ENCODE measurements at places on chromosomes 3 and 15.

GRCh38 chr3:156816091-156816793, 9.9 kb upstream of the LEKR1 start:
- no peak for DNase-seq

DNA sequence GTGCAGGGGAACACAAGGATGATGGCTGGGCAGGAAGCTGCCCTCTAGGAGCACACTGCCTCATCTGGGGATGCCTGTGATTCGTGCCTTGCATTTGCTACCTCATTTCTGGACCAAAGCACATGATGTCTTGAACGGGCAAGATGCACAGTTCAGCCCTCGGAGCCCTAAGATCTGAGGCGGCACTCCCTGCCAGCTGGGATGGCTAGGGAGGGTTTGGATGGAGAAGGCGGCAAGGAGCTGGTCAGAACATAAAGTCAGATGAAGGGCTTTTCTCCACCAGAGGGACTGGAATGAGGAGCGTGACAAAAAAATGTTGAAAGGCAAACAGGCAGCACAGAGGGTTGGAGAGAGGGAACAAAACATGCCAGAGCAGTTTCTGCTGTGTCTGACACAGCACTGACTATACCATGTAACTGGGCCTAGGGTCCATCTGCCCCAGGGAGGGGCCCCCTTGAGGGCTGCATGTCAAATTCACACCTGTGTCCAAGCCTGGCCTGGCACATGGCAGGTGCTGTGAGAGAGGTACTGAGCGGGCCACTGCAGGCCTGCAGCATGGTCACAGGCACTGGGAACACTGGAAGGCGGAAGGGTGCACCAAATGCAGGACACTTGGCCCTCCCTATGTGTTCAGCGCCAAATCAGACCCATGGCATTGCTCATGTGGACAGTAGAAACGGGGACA, 21.7 kb downstream of the TMEM43 start:
- DNase-seq: no peak

DNA sequence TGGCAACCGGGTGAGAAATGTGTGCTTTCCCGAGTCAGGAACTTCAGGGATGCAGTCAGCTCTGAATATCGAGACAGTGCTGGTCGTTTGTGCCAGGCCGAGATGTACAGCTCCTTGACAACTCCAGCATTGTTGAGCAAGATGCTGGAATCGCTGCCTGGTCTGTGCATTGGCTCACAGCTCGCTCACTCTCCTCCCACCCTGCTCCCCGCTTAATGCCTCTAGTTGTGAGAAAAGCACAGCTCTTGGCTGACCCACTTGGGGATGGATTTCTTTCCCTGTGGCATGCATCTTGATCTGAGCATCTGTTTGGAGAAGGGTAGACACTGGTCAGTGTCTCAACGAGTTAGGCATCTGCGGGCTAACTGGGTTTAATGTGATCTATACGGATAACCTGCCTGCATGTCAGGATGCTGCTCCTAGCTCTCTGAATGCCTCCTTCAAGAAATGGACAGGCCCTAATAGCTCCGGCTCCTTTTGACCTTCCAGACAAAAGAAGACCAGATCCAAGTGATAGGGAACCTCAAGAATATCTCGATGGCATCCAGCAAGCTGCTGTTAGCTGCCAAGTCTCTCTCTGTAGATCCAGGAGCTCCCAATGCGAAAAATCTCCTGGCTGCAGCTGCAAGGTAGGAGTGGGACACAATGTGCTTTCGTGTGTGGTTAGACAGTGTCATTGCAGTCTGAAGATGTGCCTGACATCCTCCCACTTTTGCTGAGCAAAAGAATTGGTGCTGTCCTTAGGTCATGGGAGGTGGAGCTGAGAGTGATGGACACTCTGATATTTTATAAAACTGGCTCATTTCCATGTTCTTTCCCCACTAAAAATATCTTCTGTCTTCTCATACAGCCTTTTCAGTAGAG, 302.2 kb upstream of the TPM1 start:
- peak; percentile 54 for DNase-seq

DNA sequence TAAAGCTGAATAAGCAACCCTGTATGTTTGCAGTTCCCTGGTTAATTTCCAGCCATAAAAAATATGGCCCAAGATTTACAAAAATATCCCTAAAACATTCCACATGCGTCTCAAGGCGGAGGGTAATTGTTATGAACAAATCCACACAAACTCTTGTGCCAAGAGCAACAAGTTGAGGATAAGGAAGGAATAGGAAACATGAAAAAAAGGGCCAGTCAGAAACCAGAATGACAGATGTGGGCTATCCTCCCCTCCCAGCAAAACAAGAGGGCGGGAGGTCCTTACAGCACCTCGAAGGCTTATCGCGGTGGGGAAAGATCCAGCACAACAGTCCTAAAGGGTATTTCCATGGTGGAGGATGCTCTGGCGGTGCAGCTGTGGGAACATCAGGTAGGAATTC, 155.6 kb upstream of the HES1 start:
- DNase-seq: no peak

- DNase-seq: no peak
Measured at GRCh38 chr3:110697961-110698360, 373.7 kb upstream of the NECTIN3 start.

- DNase-seq: no peak
Measured at GRCh38 chr3:49845694-49846093, 10.7 kb downstream of the TRAIP start.

DNA sequence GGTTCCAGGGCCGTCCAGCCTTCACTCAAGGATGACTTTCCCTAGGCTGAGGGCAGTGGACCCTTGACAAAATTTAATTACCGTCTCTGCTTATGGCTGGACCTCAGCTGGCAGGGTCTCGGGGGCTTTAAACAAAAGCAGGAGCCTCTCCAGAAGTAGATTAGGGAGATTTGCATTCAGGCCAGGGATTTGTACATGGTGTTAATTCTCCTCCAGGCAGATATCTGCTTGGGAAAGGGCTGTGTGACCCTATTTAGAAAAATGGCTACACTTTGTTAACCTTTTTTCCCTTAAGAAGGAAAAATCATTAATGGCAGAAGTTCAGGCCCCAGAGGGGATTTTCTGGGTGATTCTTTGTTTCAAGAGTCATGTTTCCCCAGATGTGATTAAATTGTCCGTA, 329.1 kb upstream of the C2CD4B start:
- DNase-seq: no peak

GRCh38 chr3:30642849-30643361, 36.5 kb downstream of the TGFBR2 start:
- DNase-seq: no peak

DNA sequence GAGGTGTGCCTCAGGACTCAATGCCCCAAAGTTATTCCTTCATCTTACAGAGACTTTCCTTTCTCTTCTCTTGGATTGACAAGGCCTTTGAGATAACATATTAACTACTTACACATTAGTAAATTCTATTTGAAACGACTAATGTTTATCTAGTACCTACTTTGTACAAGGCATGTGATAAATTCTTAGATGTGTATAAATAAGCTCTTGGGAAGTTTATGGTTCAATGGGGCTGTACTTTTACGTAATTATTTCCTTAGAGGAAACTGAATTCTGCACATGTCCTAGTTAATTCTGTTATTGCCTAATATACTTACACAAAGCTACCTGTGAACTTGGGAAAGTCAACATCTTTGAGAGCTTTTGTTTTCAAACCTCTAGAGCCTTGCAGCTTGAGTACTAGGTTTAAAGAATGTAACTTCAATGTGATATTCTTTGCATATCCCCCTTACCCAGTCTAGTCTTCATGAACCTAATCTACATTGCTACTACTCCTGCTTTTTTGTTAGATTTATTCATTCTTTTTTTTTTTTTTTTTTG, 58.5 kb upstream of the RAP2B start:
- no peak for DNase-seq

GRCh38 chr3:198081421-198081844, 121.4 kb downstream of the LMLN start:
- no peak for DNase-seq

DNA sequence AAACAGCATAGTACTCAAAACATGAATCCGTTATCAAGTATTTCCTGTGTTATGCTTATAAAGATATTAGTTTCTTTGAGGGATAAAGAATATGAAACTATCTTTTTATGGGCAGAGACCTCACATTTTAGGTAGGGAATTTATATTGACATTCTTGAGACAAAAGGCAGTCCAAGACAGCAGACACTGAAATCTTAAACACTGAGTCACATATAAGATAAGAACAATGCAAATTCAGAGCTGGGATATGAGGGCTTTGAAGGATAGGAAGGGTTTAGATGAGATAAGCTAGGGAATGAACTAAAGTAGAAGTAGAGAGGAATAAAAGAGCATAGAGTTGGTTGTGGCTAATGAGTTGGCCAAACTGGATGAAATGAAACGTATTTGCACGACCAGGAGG, 58.4 kb downstream of the ASTE1 start:
- no peak for DNase-seq

GRCh38 chr3:34891941-34892340, 747.4 kb upstream of the ARPP21 start:
- no peak for DNase-seq

DNA sequence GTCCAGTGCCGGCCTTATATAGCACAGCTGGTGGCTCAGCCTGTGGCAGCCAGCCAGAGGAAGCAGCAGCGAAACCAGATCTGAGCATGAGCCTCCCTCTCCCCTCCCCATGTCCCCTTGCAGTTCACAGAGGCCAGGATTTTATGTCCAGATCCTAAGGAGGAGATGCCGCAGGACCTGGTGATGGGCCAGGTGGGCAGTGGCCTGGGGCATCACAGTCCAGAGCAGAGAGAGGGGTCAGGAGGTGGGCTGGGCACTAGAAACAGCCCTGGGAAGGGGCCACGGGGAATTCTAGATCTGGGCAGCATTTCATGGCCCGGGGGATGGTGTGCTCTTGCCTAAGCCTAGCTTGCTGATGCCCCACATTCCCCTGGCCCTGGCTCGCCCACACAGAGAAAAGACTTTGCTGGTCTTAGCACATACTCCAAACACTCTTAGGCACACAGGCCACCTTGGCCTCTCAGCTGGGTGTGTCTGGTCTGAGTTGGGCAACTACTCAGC, 259 bp upstream of the CILP start:
- DNase-seq: no peak

DNA sequence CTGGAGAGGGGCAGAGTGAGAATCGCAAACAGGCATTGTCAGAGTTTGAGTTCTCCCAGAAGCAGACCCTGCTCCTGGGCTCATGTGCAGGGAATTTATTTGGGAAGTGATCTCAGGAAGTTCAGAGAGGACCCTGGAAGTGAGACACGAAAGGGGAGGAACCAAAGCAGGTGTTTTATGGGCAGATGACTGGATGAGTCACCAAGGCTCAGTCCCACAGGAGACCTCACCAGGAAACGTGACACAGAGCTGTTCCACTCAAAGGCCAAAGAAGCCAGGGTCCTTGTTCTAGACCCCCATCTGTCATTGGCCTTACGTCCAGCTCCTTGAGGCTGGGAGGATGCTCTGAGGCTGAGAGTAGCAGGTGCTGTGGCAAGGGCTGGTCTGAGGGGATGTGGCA, 43.4 kb upstream of the SEC22A start:
- DNase-seq: no peak

GRCh38 chr15:40471808-40472150, 995 bp downstream of the CHST14 start:
- no peak for DNase-seq

DNA sequence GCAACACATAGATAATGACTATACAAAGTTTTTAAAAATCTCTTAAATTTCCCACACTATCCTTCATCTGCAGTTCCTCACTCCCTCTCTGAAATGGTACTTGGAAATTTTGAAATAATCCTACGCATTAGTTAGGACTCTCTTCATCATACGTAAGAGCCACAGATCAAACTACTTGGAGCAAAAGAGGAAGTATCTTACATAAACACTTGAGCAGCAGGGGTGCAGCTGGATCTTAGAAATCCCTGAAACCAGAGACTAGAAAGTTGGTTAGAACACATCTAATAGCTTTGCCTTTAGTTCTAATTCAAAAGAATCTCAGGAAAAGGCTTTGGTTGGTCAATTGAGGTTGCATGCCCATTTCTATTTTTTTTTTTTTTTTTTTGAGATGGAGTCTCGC, 38.8 kb upstream of the ZNF445 start:
- no peak for DNase-seq

DNA sequence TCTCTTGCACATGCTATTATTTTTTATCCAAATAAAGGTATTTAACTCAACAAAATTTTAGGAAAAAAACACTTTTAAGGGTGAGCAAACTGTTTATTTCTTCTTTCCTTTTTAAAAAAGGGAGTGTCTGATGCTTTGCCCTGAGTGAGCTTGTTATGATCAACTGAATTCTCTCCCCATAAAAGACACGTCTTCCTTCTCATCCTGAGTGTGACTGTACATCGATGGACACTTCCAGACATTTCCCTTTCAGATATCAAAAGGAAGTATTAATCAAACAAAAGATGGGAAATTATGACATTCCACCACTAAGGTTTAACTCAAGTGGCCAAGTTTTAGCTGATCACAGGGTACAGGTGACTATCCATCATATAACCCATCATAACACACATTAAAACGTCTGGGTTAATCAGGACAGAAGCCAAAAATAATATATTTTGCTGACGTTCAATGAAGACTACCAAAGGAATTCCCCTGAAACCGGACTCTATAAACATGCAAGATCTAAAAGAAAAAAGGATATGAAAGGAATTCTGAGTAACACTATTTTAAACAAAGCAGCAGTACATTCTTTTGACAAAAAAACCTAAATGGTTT, 354.8 kb downstream of the MECOM start:
- no peak for DNase-seq

GRCh38 chr3:161560008-161560637, 63.5 kb downstream of the OTOL1 start:
- DNase-seq: peak; percentile 83

DNA sequence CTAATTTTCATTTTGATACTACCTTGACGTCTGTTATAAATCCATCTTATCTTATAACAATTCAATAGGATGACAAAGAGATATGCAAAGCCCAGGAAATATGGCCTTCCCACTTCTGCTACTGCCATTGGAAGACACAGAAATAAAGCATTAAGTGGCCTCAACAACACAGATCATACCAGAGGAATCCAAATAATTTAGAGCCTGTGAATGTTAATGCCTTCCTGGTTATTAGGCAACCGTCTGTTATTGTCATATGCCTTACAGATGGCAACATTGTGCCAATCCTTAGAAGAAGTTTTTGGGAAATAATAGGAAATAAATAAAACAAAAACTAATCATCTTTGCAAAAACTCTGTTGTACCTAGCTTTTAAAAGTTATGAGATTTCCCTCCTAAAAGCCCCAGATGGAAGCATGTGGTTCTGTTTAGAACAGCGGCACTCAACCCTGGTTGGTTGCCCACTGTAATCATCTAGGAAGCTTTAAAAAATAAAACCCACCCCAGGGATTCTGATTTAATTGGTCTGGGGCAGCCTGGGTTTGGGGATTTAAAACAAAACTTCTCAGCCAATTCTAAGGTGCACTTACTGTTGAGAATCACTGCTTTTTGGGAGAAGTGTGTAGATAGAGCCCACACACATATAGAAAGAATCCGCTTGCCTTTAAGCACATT, 704.8 kb upstream of the CFAP20DC start:
- no peak for DNase-seq
